ENCODE measurements at places on chromosomes 12 and 14.

DNA sequence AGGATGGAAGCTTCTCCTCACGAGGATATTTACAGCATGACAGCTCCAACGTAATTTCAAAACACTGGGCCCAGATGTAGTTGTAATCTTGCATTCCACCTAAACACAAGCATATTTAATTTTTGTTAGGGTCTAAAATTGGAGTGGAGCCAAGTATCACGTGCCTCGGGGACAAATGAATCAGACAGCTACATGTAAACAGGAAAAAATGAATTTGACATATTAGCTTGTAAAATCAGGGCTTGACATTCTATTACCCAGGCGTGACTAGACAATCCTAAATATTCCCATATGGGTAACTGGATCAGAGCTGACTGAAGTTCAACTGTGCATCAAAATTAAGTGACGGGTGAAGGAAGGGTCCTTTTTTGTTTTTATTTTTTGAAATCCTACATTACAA, 59.0 kb downstream of the MDM2 start:
- no peak for DNase-seq

- DNase-seq = no peak
Observed at GRCh38 chr14:106347291-106347778, 821.0 kb downstream of the TMEM121 start.

DNA sequence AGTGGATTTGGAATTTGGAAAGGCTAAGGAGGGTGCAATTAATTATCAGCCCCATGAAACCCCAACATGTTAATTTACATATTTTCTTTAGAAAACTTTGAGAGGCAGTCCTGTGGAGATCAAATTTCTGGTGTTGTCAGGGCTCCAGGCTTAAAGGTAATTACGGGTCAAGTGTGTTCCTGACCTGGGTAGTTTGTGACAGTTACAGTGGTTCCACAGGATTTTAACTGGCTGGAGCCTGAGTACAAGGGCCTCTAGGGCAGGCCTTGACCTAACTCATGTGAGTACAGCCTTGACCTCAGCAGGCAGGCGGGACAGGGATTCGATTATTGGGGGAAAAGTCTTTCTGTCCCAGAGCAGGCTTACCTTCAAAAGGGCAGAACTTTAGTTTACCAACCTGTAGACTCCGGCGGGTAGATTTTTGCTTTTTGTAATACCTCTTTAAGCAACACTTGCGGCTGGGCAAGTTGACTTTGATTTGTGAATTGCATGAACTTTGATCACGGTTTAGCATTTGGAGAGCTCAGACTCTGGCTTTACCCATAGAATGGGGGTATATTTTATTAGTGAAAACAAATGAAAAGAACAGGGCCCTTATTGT, 8.4 kb upstream of the PPTC7 start:
- no peak for DNase-seq

DNA sequence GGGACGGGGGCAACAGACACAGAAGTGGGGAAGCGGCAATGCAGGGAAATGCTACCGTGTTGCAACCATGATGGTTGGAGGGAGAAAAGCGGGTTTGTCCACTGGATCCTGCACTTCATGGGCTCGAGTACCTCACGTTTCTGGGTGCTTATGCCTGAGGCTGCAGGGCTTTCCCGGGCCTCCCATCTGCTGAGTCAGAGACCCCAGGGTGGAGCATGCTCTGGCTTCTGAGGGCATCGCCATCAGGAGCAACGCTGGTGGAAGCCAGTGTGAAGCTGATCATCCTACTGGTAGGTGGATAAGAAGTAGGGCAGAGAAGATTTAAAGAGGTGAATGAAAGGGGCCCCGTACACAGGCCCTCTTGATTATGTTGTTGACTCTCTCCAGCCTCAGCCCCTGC, 5.0 kb upstream of the ADGRD1 start:
- no peak for DNase-seq

DNA sequence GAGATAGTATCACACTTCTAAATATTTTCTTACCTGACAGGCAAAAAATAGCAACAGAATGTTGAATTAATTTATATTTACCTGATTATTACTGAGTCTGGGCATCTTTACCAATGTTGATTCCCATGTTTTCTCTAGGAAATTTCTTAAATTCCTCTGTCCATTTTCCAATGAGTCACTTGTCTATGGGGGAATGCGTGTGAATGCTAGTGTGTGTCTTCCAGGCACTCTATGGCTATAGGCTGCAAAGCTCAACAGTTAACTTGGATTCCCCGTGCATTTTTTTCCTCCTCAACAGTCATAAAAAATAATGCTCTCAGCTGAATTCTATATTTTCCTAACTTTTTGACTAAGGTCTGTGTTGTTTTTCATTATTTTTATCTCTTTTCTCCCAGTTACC, 1385.8 kb upstream of the FLRT2 start:
- DNase-seq = no peak

DNA sequence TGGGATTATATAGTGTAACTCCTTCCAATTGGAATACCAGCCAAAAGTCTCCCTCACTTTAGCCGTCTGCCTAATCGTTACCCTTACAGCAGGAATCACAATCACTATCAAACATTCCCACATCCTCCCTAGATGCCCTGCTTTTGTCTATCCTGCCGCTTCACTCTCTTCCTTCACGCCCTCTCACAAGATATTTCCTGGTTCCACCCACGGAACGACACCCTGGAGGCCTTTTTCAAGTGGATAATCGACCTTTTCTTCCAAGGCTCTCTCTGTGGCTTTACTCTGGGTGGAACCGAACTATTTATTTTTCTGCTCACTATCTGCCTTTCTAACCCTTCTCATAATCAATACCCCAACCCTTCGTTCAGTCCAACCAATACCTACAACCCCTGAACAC, 58.9 kb downstream of the MOK start:
- DNase-seq = no peak

GRCh38 chr12:46266382-46266791, 2.5 kb downstream of the SLC38A1 start:
- DNase-seq = no peak

- no peak for DNase-seq
Observed at GRCh38 chr12:111741235-111741812, 25.4 kb upstream of the ALDH2 start.

DNA sequence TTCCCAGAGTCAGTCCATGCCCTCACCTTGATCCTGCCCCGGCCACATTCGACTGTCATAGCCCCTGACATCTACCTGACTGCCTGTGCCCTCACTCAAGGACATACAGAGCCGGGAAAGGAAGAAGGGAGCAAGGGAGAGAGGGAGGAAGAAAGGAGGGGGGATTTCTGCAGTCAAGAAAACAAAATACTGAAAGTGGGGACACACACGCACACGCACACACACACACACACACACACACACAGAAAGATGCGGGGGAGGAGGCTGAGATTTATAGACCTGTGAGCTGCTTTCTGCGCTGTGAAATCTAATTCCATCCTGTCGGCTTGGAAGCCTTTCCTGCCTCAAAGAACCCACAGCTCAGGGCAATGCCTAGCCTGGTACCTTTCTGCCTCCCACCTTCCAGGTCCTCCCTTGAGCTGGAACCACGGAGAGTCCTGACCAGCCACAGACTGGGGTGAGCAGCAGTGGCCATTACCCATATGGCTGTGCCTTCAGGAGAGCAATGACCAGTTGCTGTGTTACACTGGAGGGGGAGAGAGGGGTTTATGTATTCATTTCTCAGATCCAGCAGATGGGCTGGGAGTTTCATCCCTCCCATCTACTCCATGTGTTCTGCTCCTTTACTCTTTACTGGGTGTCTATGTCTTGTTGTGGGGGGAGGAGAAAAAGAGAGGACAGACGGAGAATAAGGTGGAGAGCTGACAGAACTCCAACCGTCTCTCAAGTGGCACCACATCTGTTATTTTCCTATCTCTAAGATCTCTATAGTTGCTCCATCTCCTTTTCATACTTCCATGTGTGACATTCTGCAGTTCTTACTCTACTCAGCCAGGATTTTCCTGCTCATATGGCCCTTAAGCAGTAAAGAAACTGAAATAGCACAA, 12.9 kb downstream of the C14orf93 start:
- no peak for DNase-seq

- DNase-seq = no peak
Observed at GRCh38 chr12:91922139-91922538, 223.5 kb downstream of the BTG1 start.

DNA sequence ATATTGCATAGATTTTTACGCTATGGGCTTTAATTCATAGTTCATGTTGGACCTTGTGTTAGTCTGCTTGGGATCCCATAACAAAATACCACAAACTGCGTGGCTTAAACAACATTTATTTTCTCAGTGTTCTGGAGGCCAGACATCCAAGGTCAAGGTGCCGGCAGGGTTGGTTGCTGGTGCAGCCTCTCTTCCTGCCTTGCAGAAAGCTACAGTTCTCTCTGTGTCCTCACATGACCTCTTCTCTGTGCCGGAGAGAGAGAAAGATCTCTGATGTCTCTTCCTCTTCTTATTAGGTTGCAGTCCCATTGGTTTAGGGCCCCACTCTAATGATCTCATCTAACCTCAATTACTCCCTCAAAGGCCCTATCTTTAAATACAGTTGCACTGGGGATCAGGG, 170.5 kb downstream of the IPO8 start:
- no peak for DNase-seq

DNA sequence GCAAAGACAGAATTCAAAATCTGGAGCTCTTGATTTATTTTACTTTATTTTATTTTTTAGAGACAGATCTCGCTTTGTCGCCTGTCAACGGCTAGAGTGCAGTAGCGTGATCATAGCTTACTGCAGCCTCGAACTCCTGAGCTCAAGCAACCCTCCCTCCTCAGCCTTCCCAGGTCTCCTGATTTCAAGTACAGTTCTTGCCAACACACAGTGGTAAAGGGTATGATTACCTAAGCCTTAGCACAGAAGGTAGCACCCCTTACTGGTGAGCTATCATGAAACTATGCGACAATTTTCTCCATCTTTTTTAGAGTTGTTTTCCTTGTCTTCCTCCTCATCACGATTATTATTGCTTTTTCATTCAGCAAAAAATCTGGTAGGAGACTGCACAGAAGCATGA, 94.3 kb upstream of the ETV6 start:
- DNase-seq = no peak

DNA sequence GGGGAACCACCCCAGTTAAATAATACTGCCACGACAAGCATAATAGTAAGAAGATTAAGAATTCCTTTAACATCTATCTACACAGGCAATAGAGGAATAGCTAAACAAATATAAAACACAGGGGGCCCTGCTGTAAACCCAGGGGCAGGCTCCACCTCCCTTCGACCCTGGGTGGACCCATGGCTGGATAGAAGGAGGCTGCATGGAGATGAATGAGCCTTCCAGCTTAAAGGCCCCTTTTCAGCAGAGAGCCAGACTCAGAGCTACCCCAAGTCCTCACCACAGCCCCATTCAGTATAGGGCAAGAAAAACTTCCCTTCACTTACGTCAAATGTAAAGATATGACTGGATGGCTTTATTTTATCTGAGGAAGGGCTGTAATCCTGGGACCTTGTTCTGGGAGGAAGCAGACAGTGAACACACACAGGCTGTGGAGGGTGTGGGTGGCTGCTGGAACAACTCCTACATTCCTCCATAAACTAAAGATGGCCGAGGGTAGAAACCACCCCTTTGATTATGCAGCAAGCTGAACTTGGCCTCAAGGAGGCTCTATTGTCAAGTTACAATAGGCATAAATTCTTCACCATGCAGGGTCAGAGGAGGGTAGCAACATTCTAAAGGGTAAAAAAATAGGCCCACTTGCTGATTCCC, 30.4 kb downstream of the NUAK1 start:
- DNase-seq = no peak

- no peak for DNase-seq
Observed at GRCh38 chr12:104998423-104999346, 12.6 kb downstream of the NOPCHAP1 start.

DNA sequence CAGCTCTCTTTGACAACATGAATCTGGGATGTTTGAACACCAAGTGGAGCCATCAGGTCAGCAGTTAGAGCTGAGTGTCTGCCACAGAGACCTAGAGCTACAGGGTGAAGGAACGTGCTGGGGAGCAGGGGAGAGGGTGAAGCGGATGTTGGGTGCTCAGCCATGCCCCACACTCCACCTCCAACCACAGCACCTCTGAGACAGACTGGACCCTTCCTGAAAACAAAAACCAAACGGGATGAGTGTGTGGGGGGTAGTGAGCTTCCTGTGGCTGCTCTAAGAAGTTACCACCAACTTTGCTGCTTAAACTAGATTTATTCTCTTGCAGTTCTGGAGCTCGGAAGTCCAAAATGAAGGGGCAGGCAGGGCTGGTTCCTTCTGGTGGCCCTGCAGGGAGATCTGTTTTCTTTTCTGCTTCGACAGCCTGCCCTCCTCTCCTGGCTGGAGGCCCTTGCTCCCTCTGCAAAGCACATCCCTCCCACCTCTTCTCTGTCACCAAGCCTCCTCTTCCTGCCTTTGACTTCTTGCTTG, 5.6 kb upstream of the GOLGA3 start:
- no peak for DNase-seq

DNA sequence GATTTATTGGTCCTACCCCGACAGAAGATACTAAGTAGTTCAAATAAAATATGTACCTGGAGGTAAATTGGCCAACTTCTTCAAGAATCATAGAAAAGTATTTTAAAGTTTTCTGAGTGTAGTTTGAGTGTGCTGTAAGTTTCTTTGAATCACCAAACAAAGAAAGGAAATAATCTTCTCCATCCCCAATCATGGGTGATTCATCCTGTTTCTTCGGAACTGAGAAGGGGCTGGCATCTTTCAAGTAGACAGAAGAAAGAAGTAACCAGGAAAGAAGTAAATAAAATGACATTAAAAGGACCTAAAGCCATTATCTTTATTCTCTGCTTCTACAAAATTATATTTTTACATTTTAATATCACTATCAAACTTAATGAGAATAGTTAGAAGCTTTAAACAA, 6.8 kb downstream of the LMNTD1 start:
- no peak for DNase-seq

All from breast epithelium (tissue), 4 donors.